Left renal cortex interstitium (tissue), 4 donors: ENCODE measurements at places on chromosomes 11 and 22. TPM values are rescaled to one million over a fixed set of nuclear protein-coding genes. Genes with fewer than 3 reads are reported as not detected.

DNA sequence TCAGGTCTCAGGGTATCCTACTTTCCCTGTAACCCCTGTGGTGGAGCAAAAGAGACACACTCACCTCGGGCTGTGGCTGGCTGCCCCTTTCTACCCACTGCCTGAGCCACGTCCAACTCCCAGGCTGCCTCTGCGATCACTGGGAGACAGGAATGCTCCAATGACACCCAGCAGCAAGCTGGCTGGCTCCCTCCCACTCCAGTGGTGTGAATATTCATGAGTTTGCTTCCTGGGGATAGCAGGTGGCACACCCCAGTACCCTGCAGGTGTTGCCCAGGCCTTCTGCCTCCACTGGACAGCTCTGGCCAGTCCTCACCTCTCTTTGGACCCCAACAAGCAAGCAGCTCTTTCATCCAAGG is 9.7 kb downstream of the GAL3ST1 start:
- DNase-seq, result no peak

DNA sequence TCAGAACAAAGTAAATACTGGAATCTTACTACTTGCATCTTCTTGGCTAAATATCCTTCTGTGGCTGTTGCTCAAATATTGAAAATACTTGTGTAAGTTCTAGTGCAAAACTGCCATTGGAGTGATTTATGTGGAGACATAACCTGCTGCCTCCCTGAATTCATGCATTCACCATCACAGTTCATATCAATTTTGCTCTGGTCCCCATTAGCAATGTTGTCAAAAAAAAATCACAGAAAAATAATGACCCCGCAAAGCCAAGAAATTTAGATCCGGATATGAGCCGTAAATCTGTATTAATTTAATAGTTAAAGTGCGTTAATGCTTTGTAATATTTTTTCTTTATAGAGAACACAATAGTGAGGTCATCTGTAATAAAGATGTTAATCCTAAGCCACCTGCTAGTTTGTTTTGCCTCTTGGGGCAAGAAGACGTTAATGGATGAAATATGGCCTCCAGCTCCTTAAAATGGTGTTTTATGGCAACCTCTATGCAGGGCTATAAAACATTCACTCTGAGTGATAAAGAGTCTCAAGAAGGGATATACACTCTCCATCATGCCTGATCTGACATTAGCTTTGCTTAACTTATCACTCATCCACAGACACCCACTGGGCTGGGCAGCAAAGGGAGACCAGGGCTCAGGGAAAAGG is 255.9 kb downstream of the INSC start:
- DNase-seq, result no peak

DNA sequence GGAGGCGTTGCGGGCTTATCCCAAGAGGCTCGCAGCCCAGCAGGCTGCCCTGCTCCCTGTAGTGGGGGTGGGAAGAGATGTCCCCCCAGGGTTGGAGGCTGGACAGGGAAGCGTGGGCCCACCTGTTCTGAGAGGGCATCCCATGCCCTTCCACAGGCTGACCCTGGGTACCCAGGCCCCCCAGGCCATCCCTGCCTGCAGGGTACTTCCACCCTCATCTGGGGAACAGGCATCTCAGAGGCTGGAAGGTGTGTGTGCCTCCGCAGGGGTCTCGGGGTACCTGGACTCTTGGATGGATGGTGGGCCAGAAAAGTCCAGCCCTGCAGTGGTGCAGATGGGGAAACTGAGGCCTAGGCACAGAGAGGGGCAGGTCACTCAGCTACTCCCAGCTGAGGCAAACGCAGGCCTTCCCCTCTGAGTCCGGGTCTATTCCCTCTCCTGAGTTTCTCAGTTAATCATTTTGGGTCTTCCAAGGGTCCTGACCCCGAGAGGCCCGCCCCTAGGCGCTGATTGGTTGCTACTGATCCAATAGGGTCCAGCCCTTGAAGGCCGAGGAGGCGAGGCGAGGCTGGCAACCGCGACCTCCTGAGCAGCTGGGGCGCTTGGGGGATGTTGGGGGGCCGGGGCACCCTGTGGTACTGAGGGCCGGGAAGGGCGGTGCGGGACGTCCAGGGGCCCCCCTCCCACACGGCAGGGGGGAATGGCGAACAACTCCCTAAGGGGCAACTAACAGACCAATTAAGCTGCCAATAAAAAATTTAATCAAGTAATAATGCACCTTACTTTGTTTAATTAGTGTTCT is 23.8 kb downstream of the FLRT1 start:
- no peak for DNase-seq

The CHST1 gene
- 12.1 TPM for polyA plus RNA-seq

DNA sequence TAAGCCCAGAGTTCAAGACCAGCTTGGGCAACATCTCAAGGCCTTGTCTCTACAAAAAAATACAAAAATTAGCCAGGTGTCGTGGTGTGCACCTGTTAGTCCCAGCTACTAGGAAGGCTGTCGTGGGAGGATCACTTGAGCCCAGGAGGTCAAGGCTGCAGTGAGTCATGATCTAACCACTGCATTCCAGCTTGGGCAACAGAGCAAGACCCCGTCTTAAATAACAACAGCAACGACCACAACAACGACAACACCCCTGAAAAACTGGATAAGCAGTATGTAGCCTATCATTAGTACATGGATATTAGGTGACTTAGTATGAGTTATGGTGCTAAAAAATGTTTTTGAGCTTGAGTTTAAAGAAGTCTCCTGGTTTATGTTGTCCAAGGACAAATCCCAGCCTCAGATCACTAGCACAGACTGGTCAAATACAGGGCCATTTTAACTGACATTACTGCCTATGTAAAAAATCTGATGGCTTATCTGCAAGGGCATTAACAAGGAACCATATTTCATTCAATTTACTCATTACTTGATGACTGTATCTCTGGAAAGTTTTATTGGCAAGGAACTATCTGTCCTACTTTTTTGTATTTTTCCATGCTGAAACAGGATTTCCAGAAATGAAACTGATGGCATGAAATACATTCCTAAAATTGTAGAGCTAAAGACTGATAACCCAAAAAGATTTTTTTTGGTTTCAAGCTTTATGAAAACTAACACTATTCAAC is 23.4 kb downstream of the C2CD3 start:
- no peak for DNase-seq

GRCh38 chr11:93028960-93029522 is 59.6 kb downstream of the MTNR1B start:
- DNase-seq, result no peak

DNA sequence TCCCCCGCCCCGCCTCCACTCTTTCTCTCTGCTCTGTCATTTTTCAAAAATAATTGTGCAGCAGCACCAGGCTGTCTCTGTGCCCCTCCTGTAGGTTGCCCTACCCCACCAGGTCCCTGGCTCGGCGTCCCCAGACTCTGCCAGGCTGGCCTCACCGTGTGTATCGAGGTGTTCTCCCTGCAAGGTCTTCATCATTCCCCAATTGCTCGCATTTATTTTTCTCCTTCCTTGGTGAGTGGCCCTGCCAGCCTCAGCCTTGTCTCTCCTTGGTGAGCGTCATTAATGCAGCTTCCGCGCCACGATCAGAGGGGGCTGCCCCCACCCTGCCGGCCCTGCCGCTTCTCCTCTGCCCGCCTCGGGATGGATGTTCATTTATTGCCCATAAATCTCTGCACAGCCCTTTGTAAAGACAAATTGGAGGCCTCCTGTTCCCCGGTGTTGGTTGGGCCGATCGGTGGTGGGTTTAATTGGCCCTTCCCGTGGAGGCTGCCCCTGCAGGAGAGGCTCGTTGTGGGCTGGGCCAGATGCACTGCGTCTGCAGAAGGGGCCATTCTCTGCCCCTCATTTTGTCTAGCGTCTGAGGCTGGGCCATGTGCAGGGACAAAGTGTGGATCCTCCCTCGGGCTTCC is 33.2 kb downstream of the RTN4R start:
- no peak for DNase-seq

The HTR3A gene
- not detected for polyA plus RNA-seq

DNA sequence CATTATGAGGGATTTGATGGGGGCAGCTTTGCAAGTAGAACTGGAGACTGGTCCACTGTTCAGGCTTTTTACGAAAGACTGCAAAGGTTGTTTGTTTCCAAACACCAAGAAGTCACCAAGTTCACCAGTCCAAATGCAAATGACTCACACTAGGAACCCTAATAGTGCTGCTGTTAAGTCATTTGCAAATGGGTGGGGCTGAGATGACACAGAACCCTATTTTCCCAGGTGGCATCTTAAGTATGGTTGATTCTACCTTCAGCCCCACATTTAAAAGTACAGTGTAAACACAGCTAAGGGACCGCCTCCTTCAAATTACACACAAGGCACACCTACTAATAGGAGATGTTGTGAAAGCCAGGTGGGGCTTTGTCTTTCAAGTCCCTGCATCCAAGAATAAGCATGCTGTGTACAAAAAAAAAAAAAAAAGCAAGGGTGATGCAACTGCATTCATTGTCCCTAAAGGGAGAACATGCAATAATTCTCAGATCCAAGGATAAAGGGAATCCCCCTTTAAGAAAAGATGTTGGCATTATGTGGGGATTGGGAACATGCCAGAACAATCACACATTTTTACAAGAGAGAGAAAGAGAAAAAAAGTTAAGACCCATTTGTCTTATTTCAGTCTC is 27.3 kb downstream of the BDNF start:
- no peak for DNase-seq

The TMPRSS13 gene
- 0.78 TPM for polyA plus RNA-seq

The ZW10 gene
- polyA plus RNA-seq, result 22.1 TPM

DNA sequence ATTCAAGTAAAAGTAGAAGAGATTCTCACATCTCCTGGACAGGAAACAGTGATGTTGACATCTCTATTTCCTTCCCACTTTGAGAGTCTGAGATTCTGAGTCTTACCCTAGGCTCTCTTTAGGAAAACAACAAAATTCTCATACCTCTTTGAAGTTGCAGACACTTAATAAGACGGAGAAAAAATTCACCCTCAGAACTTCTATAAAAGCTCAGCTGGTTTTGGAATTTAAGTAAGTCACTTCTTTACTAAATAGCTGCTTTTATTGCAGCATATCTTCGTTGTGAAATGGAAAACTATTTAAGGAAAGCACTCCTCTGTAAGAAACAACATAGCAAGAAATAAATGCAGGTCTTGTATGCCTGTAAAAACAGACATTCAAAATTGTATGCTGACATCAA is 79.1 kb downstream of the MSANTD4 start:
- DNase-seq, result no peak

DNA sequence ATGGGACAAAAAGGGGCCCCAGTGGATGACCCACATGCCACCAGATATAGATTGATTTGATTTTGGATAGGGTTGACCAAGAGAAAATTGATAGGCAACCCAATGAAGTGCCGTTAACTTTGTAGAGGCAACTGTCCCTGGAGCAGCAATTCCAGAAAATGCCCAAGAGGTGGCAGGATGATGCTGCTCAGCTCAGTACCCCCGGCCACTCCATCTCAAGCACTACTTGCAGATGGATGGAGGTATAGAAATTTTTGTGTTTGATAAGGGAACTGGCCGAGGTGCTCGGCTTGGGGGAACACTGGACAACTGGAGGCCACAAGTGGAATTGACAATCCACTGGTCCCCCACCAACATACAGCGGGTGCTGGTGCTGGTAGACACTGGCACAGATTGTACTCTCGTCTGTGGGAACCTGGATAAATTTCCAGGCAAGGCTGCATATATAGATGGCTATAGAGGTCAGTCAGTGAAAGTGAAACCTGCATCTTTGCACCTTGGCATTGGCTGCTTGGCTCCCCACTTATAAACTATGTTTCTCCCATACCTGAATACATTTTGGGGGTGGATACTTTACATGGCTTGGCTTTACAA is 86.3 kb downstream of the CCDC83 start:
- no peak for DNase-seq

The MOGAT2 gene
- polyA plus RNA-seq, result 1.2 TPM

The PHOX2A gene
- not detected for polyA plus RNA-seq

DNA sequence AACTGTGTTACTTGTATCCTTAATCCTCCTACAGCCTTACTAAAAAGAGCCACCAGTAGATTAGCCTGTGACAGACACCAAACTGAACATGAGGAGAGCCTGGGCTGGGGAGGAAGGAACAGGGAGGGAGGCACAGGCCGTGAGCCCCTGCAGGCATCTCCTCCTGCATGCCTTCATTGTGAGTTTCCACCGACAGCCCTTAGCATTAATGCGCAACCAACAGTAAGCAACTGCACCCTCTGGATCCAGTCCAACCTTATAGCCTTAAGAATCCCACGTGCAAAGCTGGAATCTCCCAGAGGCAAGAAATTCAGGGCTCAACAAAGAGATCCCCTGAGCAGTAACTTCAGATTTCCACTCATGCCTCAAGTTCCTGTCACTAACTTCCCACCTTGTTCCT is 84.6 kb downstream of the ETS1 start:
- no peak for DNase-seq

DNA sequence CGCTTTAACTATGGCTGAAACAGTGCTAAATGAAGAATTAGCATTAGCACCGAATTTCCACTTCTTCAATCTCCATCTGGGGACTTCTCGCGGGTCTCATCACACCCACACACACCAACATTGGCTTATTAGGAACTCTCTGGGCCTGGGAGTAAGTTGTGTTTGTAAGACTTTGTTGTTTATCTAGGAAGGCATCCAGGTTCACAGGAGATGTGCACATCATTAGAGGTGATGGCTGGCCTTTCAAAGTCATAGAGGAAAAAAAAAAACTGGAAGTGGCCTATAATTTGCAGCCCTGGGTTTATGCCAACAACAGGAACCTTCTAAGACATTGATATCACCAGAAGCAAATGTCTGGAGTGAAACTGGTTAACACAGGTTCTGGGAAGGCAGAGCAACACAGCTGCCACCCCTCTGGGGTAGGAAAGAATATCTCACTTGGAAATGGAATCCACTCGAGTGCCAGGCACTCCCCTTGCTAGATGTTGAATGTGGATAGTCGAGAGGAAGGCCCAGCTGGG is 84.5 kb downstream of the TRAF6 start:
- no peak for DNase-seq

DNA sequence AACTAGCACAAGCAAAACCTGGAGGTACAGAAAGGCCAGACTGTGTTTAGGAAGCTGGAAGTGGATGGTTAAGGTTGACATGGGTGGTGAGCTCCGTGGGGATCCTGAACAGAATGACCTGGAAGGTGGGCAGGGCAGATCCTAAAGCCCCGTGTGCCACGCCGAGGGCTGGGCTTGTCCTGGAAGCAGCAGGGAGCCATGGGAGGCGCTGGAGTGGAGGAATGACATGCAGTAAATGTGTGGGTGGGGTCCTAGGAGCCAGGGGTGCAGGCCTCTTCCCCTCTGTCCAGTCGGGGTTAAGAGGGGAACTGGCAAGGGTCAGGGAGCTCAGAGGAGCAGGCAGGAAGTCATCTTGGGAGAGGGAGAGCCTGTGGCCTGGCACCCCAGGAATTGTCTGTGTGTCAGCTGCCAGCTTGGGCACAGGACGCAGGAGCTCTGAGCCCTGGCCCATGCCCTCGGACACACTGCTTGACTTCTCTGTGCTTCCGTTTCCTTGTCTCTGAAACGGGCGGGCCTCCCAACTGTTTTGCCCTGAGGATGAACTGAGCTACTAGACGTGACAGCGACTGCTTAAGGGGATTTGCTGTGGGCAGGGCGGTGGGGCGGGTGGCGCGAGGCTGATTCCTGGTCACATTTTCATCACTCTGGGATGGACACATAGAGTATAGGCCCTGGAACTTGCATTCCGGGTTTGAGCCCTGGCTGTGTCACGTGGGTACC is 75.7 kb downstream of the MPPED1 start:
- DNase-seq, result no peak

The INPPL1 gene
- 184 TPM for polyA plus RNA-seq

GRCh38 chr11:59724066-59724465 is 10.4 kb upstream of the OR10V1 start:
- DNase-seq, result no peak

GRCh38 chr22:30434843-30435242 is 9.3 kb downstream of the MTFP1 start:
- no peak for DNase-seq
